ENCODE measurements at places on chromosomes 6 and 20.
A peak's percentile ranks its signal among the peaks of the same experiment; 100 is the strongest.

DNA sequence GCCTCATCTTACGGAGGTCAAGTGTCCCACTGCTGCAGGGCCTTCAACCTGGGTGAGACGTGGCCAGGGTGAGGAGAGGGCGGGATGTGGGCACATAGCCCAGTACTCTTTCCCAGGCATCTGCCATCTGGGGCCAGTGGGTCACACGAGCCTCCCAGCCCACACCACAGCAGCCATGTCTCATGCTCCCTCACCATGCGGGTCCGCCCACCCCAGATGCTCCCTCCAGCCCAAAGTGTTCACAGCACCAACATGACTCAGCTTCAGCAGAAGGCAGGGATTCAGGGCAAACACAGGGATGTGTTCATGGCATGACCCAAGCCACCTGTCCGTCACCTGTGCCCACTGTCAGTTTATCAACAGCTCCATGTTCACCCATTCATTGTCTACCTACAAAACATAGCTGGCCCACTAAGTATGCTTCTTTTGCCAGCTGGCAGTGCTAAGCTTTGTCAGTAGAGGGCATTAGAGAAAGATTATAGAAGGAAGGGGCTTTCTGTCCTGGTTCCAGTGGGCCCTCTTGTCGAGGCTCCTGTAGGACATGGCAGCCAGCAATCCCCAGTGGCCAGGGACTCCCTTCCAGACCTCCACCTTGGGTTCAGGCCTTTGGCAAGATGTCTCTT lies 109.2 kb downstream of the FOXF2 start:
- no peaks in the 10 kb centered on the region for H3K27me3 ChIP-seq
- H3K27ac ChIP-seq: no peak overlapping the region
- H3K4me3 ChIP-seq: no peak overlapping the region
- H3K4me1 ChIP-seq: no peaks in the 10 kb centered on the region

DNA sequence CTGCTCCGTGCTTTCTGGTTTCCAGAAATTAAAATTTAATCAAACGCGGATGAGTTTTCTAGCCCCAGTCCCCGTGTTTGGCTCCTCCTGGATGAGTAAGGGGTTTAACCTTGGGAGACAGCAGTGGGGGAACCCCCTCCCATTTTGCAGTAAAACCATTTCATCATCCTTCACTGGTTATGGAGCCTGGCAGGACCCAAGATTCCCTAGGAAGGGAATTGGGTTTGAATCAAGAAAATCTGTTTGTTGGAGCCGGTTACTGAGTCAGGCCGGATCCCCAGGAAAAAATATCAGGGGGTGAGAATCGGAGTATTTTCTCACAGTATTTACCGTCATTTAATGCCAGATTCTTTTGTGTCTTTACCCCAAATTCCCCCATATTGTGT lies 754 bp downstream of the YWHAB start:
- H3K4me1 ChIP-seq: peaks cover 58% of the 10 kb centered on the region
- no peaks in the 10 kb centered on the region for H3K36me3 ChIP-seq
- peak overlapping the region; percentile 100 for H3K4me3 ChIP-seq

GRCh38 chr6:296151-297122 lies 4.2 kb downstream of the DUSP22 start:
- no peaks in the 10 kb centered on the region for H3K36me3 ChIP-seq
- no peaks in the 10 kb centered on the region for H3K27me3 ChIP-seq
- peaks cover 77% of the 10 kb centered on the region for H3K4me1 ChIP-seq
- H3K27ac ChIP-seq: no peak overlapping the region

GRCh38 chr6:135498185-135498841 lies 773 bp upstream of the AHI1 start:
- H3K4me1 ChIP-seq: peaks cover 23% of the 10 kb centered on the region
- H3K27me3 ChIP-seq: no peaks in the 10 kb centered on the region
- H3K36me3 ChIP-seq: no peaks in the 10 kb centered on the region
- H3K4me3 ChIP-seq: peak overlapping the region; percentile 98
- H3K27ac ChIP-seq: peak overlapping the region; percentile 99

GRCh38 chr6:123636782-123637181 lies at the start of gene TRDN:
Gene TRDN (minus strand): TSS chr6:123636950. CDS start chr6:123636775, 175 bp downstream.
- no peaks in the 10 kb centered on the region for H3K36me3 ChIP-seq
- no peaks in the 10 kb centered on the region for H3K27me3 ChIP-seq
- no peak within 1 kb of the TSS for H3K4me3 ChIP-seq
- H3K4me1 ChIP-seq: no peaks in the 10 kb centered on the region
- no peak within 1 kb of the TSS for H3K27ac ChIP-seq

GRCh38 chr6:17816921-17817611 lies 110.3 kb upstream of the NUP153 start:
- H3K27me3 ChIP-seq: no peaks in the 10 kb centered on the region
- H3K27ac ChIP-seq: no peak overlapping the region
- DNase-seq: no peak
- H3K4me3 ChIP-seq: no peak overlapping the region
- H3K36me3 ChIP-seq: peaks cover 30% of the 10 kb centered on the region

- DNase-seq: no peak
- H3K4me3 ChIP-seq: no peak overlapping the region
- no peaks in the 10 kb centered on the region for H3K36me3 ChIP-seq
- H3K4me1 ChIP-seq: peaks cover 3% of the 10 kb centered on the region
- H3K27me3 ChIP-seq: peaks cover 4% of the 10 kb centered on the region
- H3K27ac ChIP-seq: no peak overlapping the region
Measured at GRCh38 chr6:84021625-84022024, 11.9 kb upstream of the MRAP2 start.

GRCh38 chr6:108113557-108114519 lies 39.3 kb upstream of the OSTM1 start:
- H3K36me3 ChIP-seq: no peaks in the 10 kb centered on the region
- peak overlapping the region; percentile 48 for H3K4me3 ChIP-seq
- DNase-seq: no peak
- H3K27ac ChIP-seq: no peak overlapping the region

DNA sequence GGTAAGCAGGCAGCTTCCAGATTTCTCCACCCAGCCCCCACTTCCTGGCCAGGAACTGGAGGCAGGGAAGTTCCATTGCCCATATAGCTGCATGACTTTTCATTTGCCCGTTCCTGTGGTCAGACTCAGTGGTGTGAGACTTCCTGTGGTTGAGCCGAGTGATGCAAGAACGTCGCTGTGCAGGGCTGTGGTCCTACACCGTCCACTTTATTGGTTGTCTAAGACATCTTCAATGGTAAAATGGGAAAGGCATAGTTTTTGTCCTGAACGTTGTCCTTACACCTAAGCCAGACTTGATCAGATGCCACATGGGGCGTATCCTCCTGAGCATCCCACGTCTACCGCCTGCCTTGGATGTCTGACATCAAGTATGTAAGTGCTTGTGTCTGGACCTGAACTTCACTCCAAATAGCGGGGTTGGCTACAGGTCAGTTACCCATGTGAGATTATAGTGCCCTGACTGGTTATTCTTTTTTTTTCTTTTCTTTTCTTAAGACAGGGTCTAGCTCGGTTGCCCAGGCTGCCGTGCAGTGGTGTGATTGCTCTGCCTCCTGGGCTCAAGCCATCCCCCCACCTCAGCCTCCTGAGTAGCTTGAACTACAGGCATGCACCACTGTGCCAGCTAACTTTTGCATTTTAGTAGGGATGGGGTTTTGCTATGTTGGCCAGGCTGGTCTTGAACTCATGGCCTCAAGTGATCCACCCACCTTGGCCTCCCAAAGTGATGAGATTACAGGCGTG lies 25.9 kb upstream of the GTSF1L start:
- H3K27me3 ChIP-seq: peaks cover 15% of the 10 kb centered on the region
- H3K27ac ChIP-seq: no peak overlapping the region
- peaks cover 4% of the 10 kb centered on the region for H3K4me1 ChIP-seq
- no peaks in the 10 kb centered on the region for H3K36me3 ChIP-seq
- DNase-seq: no peak

- no peak overlapping the region for H3K4me3 ChIP-seq
- no peak for DNase-seq
- H3K27me3 ChIP-seq: no peaks in the 10 kb centered on the region
- no peaks in the 10 kb centered on the region for H3K36me3 ChIP-seq
Measured at GRCh38 chr6:34912715-34913464, 23.8 kb downstream of the ANKS1A start.

DNA sequence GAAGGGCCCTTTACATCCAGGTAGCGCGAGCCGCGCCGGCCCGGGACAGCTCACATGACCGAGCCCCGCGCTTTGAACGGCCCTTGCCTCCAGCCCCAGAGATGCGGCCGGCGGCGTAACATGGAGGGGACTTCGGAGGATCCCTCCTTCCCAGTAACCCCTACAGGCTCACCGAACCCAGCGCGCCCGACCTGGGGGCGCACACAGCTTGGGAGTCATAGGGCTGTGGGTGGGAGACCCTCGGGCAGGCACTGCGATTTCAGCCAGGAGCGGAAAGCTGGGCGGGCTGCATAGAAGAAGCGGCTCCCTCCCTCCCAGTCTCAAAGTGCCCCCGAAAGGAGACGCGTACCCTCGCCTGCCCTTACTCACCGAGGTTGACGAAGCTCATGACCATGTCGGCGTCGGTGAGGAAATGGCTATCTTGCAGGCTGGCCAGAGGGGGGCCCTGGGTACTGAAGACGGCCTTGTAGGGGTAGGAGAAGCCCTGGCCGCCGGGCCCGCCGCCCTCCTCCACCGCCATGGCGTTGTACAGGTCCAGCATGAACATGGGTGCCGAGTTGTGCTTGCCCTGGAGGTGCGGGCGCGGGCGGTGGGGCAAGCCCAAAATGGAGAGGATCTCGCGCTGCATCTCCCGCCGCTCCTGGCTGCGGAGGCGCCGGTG lies 975 bp downstream of the BMP7 start:
- no peak overlapping the region for H3K27ac ChIP-seq
- H3K36me3 ChIP-seq: no peaks in the 10 kb centered on the region
- peaks cover 64% of the 10 kb centered on the region for H3K27me3 ChIP-seq
- peak overlapping the region; percentile 66 for H3K4me3 ChIP-seq

DNA sequence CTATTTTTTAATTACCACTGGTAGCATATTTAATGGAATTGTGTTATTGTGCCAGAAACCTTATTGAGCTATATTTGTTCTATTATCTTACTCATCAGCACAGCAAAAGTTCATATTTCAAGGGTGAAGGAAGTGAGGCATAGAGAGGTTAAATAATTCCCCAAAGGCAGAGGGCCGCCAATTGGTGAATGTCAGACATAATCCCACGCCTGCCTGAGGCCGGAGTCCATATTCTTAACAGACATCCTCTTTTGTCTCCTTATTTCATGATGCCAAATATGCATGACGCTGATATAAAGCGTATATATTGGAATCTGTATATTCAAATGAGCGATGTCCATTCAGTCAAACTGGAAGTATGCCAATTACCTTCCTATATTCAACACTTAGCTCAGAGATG lies 505.0 kb upstream of the SLC35B3 start:
- H3K27ac ChIP-seq: no peak overlapping the region
- H3K4me3 ChIP-seq: no peak overlapping the region
- peaks cover 5% of the 10 kb centered on the region for H3K4me1 ChIP-seq
- H3K36me3 ChIP-seq: no peaks in the 10 kb centered on the region

DNA sequence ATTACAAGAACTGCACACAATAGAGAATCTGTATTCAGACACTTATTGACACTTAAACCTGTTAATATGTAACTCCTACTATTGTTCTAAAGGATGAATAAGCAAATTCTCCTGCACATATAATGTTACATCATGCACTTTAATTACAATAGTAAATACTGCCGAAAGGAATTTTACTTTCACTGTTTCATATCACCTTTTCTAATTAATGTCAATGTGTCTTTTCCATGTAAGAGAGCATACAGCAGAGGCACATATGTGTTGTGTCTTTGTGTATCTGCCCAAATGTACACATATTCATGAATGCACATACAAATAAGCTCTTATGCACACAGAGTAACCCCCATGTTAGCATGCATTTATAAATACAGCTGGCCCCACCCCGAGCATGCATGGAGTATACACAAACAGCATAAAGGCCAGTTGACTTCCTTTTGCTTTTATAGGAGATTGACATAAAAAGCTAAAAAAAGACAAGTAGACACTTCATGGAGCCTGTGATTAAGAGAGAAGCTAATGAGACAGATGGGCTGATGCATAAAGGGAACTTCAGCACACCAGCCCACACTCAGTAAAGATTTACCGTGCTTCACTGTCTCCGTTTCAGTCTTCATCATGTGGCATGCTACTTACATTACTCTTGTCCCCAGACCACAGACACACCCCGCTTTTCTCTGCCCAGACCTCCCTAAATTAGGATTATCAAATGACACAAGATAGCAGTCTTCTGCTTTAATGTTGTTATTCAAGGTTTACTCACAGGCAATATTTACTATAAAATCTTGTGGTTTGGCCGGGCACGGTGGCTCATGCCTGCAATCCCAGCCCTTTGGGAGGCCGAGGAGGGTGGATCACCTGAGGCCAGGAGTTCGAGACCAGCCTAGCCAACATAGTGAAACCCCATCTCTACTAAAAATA lies 184.6 kb downstream of the ATXN1 start:
- DNase-seq: no peak
- H3K27me3 ChIP-seq: no peaks in the 10 kb centered on the region
- H3K4me1 ChIP-seq: peaks cover 6% of the 10 kb centered on the region
- H3K27ac ChIP-seq: no peak overlapping the region
- H3K4me3 ChIP-seq: no peak overlapping the region

GRCh38 chr6:127868338-127868737 lies 32.5 kb downstream of the THEMIS start:
- H3K27me3 ChIP-seq: no peaks in the 10 kb centered on the region
- no peak overlapping the region for H3K27ac ChIP-seq
- no peak overlapping the region for H3K4me3 ChIP-seq
- DNase-seq: no peak

- no peak overlapping the region for H3K4me3 ChIP-seq
- H3K4me1 ChIP-seq: no peaks in the 10 kb centered on the region
- H3K27ac ChIP-seq: no peak overlapping the region
Measured at GRCh38 chr6:159303784-159304183, 134.6 kb downstream of the FNDC1 start.

DNA sequence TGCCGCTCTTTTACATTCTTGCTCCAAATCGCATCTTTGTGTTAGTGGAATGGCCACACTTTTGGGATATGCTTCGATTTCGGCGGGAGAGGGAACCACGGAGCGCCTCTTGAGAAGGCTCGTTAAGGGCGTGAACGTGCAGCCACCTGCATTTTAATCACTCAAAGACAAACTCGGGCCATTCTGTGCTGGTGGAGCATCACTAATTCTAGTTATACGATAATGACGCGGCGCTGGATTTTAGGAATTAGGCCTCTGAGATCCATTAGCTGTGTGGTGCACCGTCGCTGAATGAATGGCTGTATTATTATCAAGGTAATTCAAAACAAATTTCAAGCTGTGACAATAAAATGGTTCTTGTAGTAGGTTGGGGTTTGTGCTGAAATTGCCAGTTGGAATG lies 305.6 kb downstream of the CDH4 start:
- no peaks in the 10 kb centered on the region for H3K36me3 ChIP-seq
- DNase-seq: no peak
- H3K4me1 ChIP-seq: no peaks in the 10 kb centered on the region

DNA sequence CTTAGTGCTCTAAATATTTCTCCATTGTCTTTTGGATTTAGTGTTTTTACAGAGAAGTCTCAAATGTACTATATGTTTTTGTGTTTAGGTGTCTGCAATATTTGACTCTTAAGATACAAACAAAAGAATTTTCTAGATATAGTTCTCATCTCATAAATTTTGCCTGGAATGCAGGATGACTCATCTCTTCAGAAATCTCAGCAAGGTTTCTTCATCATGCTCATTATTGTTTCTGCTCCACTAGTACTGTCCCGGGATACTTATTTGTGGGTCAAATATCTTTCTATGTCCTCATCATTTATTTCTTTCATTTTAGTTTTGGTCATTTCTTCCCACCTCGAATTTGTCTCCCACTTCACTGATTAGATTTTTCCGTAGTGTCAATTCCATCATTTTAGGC lies 9.5 kb downstream of the AHI1 start:
- H3K4me1 ChIP-seq: no peaks in the 10 kb centered on the region
- H3K4me3 ChIP-seq: no peak overlapping the region
- DNase-seq: no peak
- no peak overlapping the region for H3K27ac ChIP-seq

- no peak overlapping the region for H3K27ac ChIP-seq
- no peaks in the 10 kb centered on the region for H3K36me3 ChIP-seq
- H3K4me3 ChIP-seq: no peak overlapping the region
- H3K4me1 ChIP-seq: no peaks in the 10 kb centered on the region
- no peaks in the 10 kb centered on the region for H3K27me3 ChIP-seq
- no peak for DNase-seq
Measured at GRCh38 chr6:17161076-17161475, 59.2 kb downstream of the STMND1 start.

All from suprapubic skin (tissue), 4 donors.